ENCODE measurements at places on chromosomes 7 and 10.

DNA sequence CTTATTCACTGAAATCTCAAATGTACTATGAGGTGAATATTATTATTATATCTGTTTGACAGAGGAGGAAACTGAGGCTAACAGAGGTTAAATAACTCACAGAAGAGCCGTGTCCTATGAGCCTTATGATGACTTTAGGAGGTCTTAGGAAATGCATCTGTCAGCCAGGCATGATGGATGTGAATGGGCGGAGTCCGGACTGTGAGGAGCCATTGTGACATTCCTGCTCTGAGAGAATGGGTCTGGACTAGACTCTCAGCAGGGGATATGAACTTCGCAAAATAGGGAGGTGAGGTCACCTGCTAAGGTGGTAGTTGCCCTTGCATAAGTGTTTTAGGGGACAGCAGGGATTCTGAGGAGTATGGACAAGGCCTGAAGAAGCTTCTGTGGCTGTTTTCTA is 153.6 kb downstream of the TMEM178B start:
- no peak for DNase-seq

GRCh38 chr10:69890065-69890847 is 88.5 kb downstream of the COL13A1 start:
- DNase-seq, result no peak

DNA sequence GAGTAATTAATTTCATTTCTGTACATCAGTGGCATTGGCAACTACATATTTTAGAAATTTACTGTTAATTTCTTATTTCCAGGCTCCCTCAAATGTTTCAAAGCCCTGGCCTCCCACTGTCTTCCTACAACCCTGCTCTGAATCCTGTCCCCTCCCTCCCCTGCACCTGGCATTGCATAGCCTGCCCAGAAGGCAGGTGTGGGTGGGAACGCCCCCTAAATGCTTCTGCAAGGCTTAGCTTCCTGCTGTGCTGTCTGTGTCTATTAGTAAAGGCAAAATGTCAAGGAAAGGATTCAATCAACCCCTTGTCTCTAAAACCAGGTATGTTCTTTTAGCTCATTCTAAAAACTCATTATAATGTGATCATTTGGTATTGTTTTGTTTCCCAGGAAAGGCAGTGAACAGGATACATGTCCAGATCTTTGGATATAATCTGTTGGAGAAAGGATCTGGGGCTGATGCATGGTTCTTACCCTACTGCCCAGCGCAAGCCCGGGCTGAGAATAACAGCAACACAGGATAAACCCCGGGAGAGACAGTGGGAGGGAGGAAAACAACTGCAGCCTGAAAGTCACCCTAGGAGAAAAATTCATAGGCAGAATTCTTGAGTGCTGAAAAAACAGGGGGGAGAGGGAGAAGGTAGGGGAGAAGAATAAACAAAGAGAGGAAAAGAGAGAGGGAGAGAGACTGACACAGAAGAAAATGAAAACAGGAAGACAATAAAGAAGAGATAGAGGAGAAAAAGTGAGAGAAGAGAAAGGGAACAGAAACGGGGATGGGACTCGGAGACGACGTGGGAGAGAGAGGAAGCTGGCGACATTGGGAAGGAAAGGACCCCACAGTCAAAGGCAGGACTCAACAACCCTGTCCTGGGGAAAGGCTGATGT is 589 bp downstream of the ZNF488 start:
- DNase-seq, result no peak

DNA sequence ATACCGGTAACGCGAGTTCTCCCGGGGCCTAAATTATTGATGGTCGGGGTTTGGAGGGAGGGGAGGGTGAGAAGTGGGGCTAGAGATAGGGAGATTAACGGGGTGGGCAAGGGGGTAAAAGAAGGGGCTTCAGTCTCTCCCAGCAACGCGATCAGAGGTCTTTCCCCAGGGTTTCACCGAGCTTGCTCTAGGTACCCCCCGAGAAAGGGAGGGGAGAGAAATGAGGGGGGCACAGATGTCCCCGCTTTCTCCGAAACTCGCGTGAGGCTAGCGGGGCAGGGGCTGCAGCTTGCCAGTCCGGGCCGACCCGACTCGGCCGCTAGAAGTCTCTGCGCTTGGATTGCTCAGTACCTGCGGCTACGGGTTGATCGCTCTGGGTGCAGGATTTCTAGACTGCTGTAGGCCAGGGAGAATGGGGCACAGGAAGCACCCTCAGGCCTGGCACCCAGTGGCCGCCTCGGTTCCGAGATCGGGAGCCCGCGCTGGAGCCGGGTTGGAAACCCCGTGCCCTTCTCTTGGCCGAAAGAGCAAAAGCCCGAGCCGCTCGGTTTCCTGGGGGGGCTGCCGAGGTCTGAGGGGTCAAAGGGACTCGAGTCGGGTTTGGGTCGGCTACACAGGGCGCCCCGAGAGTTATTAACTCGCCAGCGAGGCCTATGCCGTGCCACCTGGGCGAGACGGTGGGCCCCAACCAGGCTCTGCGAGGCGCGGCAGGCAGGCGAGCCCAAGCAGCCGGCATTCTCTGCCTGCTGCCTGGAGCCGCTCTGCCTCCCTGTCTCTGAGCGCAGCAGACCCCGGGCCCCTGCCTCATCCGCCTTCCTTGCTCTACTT is 3.1 kb downstream of the PAX2 start:
- DNase-seq, result no peak

- no peak for DNase-seq
Measured at GRCh38 chr7:129773328-129773731, 161.8 kb downstream of the NRF1 start.

GRCh38 chr7:159117366-159118196 is 27.1 kb downstream of the VIPR2 start:
- no peak for DNase-seq

- no peak for DNase-seq
Measured at GRCh38 chr7:5667391-5667790, 114.1 kb downstream of the RNF216 start.

- DNase-seq, result peak; percentile 91
Measured at GRCh38 chr7:73995330-73995729, 32.6 kb upstream of the ELN start.

- DNase-seq, result no peak
Measured at GRCh38 chr10:79385804-79386531, 38.7 kb downstream of the PPIF start.

DNA sequence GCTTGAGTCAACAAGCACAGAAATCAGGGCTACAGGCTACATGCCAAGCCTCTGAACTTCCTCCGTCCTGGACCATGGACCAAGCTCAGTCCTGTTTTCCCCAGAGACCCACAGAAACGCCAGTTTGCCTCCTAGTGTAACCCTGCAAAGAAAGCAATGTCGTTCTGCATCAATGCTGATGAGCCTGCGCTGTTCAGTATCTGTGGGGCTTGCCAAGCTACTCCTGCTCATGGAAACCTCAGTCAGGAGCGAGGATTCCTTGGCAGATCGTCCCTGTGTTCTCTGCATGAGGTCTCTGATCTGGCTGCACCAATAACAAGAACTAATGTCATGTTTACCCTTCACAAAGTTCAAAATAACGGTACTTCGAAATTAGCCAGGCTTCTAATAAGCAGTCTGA is 495.5 kb upstream of the C7orf33 start:
- no peak for DNase-seq

- DNase-seq, result no peak
Measured at GRCh38 chr10:117694190-117694589, 151.6 kb downstream of the EMX2 start.

All from EH (cell line).